ENCODE measurements at places on chromosomes 13 and 19.

DNA sequence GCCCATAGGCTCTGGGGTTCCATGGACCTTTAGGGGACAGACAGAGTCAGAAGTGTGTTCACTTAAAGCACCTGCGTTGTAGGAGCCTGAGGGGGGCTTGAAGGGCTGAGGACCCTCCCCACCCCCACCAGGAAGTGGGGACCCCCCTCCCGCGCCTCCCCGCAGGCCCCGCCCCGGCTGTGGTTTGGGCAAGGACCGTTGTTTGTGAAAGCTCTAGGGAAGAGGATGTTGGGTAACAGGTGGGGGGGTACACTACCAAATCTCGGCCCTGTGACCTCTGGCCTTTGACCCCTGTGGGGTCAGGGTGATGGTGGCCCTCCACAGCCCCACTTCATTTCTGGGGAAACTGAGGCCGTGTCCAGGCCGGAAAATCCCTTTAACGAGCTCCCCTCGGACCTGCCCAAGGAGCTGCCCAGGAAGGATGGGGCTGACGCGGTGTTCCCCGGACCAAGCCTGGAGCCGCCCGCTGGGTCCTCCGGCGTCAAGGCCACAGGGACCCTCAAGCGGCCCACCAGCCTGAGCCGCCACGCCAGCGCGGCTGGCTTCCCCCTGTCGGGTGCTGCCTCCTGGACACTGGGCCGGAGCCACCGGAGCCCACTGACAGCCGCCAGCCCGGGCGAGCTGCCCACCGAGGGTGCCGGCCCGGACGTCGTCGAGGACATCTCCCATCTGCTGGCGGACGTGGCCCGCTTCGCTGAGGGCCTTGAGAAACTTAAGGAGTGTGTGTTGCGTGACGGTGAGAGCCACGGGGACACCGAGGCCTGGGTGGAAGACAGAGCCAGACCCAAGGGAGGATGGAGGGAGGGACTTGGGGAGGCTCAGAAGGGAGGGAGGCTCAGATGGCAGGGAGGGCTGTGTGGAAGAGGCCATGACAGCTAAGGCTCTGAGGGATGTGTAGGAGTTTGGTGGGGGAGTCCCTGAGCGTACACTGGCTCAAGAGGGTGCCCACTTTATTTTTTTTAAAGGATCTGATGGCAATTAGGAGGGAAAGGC lies 1.3 kb downstream of the ARHGAP45 start:
- peak; percentile 87 for DNase-seq

DNA sequence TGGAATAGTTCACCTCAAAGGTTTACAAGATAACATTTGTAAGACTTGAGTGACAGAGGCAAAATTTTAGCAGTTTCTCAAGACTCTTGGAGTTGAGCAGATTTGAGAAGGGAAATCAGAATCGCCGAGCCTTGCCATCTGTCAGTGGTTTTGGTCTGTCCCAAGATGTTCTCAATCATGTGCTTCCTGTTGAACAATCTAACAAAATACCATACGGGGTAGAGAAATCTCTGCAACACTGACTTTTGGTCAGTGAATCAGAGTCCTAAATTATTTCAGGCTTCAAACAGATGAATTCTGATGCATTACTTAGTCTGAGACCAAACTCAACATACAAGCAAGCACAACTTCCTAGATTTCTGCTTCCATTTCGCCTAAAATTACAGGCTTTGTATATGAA lies 3.8 kb downstream of the KCTD12 start:
- DNase-seq, result peak; percentile 14

GRCh38 chr19:41359741-41360140 lies 4.2 kb downstream of the B9D2 start:
- DNase-seq, result no peak

DNA sequence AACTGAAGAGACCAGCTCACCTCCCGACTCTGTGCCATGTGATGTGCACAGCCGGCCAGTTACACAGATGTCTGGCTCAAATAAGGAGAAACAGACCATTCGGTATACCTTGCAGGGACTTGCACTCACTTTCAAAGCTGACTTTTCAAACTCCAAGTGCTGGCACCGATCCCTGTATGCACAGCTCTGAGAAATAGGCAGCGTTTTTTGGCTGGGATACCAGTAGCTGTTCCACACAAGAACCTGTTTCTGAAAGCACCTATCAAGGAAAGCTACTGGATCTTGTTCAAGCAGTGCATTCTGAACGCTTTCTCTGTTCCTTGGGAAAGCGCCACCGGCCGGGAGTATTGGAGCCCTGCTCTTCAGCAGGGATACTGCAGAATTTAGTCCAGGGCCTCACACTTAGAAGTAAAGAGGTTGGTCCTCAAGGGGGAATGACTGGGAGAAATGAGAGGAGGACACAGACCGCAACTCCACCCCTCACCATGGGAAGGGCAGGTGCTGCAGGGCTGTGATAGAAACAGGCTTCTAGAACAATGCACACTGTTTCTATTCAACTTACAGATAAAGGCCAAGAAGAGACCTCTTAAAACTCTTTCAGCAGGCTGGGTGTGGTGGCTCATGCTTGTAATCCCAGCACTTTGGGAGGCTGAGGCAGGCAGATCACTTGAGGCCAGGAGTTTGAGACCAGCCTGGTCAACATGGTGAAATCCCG lies 53.6 kb upstream of the PABPC3 start:
- no peak for DNase-seq

GRCh38 chr13:98540476-98540875 lies 36.4 kb downstream of the STK24 start:
- no peak for DNase-seq

DNA sequence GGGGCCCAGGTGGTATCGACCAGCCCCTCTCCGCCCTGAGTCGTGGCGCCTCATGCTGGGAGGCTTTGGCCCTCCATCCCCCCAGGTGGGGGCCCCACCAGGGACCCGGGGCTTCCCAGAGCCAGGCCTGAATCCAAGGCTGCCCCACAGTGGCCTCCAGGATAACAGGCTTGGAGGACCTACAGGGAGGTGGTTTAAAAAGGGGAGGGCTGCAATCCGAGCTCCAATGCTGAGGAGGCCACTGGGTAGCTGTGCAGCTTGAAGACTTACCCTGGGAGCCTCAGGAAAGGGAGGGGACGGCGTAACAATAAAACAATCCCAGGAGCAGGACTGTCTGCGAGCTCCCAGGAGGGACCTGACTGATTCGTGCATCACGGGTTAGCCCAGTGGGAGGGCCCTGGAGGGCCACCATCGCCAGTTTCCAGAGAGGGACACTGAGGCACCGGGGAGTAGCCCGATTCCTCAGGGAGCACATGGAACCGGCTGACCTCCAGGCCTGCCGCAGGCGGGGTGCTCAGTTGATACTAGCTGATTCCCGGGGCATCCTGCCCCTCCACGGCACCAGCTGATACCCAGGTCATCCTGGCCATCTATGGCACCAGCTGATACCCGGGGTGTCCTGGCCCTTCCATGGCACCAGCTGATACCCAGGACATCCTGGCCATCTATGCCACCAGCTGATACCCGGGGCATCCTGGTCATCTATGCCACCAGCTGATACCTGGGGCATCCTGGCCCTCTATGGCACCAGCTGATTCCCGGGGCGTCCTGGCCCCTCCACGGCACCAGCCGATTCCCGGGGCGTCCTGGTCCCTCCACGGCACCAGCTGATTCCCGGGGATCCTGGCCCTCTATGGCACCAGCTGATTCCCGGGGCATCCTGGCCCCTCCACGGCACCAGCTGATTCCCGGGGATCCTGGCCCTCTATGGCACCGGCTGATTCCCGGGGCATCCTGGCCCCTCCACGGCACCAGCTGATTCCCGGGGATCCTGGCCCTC lies 3.7 kb upstream of the C2CD4C start:
- DNase-seq, result no peak

GRCh38 chr19:17103177-17103576 lies 27.6 kb downstream of the MYO9B start:
- DNase-seq, result no peak

GRCh38 chr13:24060993-24061392 lies 99.5 kb upstream of the SPATA13 start:
- no peak for DNase-seq

DNA sequence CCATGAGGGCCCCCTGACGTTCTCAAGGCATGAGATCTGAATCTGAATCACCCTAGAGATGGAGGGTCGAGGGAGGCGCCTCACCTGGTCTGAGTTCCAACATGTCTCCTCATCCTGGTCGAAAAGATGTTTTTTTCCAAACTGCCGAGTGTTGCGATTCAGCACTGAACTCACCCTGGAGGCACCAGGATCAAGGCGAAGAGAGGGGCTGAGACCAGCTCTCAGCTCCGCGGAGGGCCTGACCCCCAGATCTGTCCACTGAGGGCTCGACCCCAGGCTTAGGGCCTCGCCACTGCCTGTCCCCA lies 555 bp downstream of the NR2C2AP start:
- no peak for DNase-seq

DNA sequence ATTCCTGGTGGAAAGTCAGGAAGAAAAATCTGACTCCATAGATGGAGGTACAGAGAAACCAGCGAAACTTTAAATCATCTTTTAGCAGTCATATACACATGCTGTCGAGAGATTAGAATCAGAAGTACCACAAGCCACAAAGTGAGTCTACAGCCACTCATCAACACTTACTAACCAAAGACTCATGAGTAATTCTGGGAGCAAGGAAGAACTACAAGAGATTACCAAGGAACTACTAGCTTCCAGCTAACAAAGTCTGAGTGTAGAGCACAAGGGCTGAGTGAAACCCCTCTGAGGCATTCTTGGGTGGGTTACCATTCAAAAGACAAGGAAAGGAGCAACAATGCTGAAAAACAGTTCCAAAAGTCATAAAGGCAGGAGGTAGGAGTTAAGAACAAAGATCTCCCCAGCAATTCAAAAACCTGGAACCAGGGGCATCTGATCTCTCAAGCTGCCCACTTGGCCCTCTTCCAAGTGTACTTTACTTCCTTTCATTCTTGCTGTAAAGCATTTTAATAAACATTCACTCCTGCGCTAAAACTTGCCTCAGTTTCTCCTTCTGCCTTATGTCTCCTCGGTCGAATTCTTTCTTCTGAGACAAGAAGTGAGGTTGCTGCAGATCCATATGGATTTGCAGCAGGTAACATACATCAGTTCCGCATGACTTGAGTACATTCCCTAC lies 13.0 kb downstream of the RBM26 start:
- DNase-seq, result peak; percentile 84

DNA sequence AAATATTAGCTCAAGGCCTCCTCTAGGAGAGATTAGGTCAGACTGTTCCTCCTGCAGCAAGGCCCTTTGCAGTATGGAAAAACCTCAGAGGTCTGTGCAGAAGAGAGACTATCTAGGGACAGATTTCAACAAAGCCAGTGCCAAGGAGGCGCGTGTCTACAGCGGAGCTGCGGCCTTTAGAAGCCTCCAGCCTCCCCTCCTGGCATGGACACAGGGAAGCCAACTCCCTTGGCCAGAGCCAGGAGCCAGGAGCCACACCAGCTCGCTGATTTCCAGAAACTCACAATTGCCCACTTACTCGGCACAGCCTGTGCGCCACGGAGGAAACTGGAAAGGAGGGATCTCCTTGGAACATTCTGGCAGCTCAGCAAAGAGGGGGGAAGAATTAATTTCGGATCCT lies 63.4 kb downstream of the INSR start:
- no peak for DNase-seq

DNA sequence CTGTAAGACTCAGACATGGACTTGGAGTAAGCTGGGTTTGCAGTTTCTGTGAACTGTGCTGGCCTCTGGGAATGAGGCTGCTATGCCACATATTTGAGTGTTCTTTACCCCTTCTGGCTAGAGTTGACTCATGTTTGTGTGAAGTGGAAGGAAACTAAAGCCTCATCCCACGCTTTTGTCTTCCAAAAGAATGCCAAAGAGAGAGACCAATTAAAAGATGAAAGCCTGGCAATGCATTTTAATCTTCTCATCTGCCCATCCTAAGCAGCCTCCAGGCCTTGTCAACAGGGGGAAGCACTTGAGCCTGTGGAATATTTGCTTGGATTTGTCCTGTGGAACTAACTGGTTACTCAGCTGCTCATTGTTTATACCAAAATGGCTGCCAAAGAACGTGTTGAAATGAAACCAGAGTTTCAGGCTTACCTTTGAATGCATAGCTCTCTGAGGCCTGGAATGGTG lies 49.1 kb downstream of the LMO7 start:
- peak; percentile 41 for DNase-seq

DNA sequence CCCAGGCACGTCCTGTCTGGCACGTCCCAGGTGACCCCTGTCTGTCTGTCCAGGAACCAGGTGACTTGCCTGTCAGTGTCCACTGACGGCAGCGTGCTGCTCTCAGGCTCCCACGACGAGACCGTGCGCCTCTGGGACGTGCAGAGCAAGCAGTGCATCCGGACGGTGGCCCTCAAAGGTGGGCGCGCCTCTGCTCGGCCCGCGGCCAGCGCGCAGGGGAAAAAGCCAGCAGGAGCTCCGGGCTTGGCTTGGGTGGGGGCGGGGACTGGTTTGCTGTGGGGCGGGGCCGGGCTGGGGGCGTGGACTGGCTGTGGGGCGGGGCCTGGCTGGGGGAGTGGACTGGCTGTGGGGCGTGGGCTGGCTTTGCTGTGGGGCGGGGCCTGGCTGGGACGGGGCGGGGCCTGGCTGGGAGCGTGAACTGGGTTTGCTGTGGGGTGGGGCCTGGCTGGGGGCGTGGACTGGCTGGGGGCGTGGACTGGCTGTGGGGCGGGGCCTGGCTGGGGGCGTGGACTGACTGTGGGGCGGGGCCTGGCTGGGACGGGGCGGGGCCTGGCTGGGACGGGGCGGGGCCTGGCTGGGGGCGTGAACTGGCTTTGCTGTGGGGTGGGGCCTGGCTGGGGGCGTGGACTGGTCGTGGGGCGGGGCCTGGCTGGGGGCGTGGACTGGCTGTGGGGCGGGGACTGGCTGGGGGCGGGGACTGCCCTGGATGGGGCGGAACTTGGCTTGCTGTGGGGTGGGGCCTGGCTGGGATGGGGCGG lies 7.2 kb downstream of the WDR18 start:
- peak; percentile 79 for DNase-seq

- DNase-seq, result no peak
These were observed 5.3 kb downstream of the MATK start for GRCh38 chr19:3780786-3781304.

GRCh38 chr13:76738616-76739015 lies 147.6 kb downstream of the KCTD12 start:
- DNase-seq, result no peak

GRCh38 chr13:113216254-113217048 lies 7.0 kb downstream of the CUL4A start:
- peak; percentile 33 for DNase-seq

GRCh38 chr13:98706446-98707110 lies 45.9 kb downstream of the SLC15A1 start:
- DNase-seq, result no peak

DNA sequence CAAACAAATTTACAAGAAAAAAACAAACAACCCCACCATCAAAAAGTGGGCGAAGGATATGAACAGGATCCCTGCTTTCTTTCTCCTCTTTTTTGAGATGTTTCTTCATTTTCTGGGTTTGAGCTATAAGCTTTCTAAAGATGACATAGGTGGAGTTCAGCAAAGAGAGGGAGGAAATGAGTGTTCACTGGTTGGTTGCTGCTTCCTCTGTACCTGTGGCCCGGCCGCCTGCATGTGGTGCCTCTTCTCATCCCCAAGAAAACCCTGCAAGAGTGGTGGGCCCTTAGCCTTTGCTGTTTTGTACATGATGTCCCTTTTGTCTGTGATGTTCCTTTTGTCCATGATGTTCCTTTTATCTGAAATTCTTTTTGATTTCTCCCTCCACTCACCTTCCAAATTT lies 178.4 kb upstream of the SERP2 start:
- peak; percentile 55 for DNase-seq
